ENCODE measurements at places on chromosomes 1 and 21. TPM values are rescaled to one million over a fixed set of nuclear protein-coding genes. Genes with fewer than 3 reads are reported as not detected.

DNA sequence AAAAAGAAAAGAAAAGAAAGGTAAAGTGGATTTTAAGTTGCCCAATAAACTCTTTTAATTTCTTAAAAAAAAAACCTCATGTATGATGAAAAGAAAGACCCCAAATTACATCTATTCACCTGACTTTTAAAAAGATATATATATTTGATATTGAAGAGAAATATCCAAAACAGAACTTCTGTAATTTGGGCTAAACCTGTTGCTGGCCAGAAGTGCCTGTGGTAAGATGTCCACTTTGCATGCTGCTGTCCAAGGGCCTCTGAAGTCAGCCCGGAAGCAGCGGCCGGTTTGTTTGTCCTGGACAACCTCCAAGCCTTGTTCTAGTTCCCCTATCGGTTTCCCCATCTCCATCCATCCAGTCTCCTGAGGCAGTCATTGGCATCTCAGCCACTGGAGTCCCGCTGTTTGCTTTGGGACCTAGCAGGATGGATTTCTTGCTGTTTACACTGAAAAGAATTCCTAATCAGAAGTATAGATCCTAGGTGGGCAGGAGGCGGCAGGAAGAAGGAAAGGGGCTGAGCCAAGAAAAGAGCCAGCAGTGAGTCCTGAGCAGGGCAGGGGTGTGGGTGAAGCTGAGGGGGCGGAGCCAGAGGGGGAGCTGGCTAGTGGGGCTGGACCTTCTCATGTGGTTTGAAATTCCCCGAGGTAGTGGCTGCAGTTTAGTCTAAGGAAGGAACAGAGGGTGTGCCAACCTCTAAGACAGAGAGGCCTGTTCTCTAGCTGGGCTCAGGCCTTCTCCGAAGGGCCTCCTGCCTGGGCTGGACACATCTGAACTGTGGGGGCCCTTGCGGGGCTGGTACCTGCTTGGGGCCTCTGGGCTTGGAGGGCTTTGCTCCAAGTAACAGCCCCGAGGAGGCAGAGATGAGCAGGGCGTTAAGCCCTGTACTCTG is 3.3 kb downstream of the NCMAP start:
- DNase-seq: peak; percentile 87

DNA sequence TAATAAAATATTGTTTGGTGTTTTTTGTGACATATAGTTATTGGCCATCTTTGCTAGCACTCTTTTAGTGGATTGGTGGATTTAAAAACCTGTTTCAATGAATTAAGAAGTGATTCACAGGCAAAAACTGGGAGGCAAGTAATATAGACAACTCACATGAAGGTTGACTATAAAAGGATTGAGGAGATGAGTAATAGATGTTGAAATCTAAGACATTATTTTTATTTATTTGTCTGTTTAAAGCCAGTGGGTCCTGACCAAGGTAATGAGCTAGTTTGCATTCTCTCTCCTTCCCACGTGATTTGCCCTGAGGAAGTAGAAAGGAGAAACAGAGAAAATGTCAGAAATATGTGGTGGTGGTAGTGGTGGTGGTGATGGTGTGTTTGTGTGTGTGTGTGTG is 351.5 kb upstream of the ZP4 start:
- DNase-seq: no peak

GRCh38 chr1:206590025-206590758 is 22.1 kb downstream of the EIF2D start:
- no peak for DNase-seq

Gene ADAMTSL4
- 20.0 TPM for total RNA-seq

DNA sequence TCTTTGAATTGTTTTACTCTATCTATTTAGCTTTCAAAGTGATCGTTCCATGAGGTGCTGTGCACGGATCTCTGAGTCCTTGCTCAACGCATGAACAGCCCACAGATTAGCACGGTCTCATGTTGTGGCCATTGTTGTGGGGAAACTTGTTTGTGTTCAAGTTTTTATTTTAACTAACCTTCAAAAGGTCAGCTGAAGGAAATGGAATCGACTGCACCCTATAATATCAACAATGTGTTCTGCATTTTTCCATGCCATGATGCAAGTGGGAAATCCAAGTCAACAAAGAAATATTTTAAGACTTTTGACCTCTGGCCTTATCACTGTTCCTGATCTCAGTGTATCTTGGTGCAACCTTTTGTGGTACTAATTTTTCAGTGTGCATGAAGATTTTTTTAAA is 6.1 kb downstream of the SH2D1B start:
- DNase-seq: no peak

DNA sequence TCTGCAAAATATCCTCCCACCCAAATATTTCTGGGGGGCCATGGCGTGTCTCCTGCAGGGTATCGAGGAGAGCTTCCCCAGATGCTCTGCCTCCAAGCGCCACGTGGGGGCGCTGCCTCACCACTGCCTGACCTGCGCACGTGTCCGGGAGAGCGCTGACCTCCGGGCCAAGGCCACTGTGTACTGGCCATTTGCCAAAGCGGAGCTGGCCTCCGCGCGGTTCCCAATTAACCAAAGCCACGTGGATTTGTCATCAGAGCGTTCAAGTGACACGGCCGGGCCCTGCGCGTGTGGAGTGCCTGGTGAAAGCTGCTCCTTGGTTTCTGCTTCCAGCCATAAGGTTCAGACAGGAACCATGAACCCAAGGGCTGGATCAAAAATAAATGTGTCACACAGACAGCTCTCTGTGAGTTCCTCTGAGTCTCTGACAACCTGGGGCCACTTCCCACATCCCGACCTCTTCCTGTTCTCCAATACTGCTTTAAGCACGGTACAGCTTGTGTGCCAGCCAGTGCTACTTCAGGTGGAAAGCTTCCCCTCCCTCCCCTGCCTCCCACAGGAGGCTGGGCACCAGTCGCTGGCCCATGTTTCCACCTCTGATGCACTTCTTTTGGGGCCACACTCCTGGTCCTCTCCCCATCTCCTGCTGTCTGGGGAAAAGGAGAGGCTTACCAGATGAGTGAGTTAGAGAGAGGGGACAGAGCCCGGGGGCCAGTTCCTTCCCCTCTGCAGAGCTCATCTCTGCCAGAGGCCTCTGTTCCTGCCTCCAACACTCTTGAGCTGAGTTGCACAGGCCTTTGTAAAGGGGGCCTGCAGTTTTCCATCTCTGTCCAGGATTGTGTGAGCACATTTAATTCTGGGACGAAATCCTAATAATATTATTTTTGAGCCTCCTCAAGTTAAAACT is 26.1 kb downstream of the ZP4 start:
- DNase-seq: peak; percentile 75

DNA sequence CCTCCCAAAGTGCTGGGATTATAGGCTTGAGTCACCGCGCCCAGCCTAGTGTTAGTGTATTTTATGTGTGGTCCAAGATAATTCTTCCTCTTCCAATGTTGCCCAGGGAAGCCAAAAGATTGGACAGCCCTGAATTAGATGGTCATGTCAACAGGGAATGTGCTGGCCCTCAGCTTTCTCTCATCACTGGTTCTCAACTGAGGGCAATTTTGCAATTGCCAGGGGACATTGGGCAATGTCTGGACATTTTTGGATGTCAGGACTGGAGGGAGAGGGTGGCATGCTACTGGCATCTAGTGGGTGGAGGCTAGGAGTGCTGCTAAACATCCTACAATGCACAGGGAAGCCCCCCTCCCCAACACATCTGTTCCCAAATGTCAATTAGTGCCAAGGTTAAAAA is 95.0 kb downstream of the LAMC2 start:
- DNase-seq: no peak

GRCh38 chr1:244802556-244803239 is 32.8 kb upstream of the COX20 start:
- no peak for DNase-seq

DNA sequence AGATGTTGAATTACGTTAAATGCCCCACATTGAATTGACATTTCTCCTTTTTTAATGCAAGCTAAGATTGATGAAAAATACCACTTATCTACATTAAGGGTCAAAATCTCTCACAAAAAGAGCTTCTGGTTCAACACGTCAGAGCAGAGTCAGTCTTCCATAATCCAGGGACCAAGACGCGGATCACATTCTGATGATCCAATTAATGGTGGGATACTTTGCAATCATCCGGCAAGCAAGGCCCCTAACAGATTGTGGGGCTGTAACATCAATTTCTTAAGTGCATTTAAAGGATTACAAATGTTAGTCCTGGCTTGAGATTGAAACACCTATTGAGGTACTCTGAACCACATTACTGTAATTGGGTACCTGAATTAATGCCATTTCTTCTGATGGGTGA is 120.2 kb upstream of the ESRRG start:
- DNase-seq: no peak

Gene CRYAA
- not detected for total RNA-seq

GRCh38 chr1:34825455-34826091 is 32.8 kb downstream of the GJA4 start:
- no peak for DNase-seq

DNA sequence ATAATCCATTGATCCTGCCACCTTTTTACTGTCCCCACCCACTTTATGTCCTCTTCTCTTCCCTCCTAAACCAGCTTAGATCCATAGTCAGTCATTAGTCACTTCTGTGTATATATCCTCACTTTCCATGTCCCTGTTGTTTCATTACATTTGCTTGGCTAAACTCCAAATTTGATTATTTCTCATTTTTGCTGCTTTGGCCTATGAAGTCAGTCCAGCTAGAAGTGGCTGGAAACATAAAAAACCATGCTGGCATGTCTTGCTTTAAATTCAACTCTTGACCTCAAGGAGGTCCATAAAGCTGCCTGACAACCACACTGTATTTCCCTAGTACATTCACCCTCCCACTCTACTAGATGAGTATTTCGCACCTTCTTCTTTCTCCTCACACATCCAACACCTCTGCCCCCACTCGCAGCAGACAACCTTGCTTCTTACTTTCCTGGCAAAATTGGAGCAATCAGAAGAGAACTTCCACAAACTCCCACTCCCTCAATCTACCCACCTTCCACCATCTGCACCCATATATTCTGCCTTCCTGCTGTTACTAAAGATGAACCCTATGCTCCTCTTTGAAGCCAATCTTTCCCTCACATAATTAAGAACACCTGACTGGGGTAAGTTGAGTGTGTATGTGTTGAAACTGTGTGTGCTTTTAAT is 72.1 kb downstream of the ZNF648 start:
- DNase-seq: no peak

DNA sequence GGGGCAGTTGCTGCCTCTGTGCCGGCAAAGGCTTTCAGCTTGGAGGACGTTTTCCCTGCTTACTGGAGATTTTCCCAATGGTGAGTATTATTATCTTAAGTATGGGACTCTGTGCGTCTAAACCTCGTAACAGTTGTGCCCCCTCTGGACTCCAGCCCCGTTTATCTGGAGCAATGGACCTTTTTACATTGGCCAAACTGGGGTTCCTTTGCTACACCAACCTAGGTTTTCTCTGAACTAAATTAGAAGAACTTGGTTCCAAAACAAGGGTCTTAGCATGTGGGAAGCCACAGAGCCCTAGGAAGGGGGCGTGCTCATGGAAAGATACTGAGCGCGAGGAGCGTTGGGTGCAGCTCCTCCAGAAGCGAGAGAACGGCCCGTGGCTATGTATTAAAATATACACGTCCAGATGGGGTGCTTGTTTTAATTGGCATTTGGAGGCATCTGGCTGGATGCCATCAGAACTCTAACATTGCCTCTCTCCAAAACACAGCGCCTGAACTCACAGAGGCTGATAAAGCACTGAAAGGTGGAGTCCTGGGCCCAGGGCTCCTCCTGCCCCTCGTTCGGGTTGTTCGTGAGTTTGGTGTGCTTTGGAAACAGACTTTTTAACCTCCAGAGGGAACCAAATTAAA is 28.4 kb downstream of the POFUT2 start:
- no peak for DNase-seq

DNA sequence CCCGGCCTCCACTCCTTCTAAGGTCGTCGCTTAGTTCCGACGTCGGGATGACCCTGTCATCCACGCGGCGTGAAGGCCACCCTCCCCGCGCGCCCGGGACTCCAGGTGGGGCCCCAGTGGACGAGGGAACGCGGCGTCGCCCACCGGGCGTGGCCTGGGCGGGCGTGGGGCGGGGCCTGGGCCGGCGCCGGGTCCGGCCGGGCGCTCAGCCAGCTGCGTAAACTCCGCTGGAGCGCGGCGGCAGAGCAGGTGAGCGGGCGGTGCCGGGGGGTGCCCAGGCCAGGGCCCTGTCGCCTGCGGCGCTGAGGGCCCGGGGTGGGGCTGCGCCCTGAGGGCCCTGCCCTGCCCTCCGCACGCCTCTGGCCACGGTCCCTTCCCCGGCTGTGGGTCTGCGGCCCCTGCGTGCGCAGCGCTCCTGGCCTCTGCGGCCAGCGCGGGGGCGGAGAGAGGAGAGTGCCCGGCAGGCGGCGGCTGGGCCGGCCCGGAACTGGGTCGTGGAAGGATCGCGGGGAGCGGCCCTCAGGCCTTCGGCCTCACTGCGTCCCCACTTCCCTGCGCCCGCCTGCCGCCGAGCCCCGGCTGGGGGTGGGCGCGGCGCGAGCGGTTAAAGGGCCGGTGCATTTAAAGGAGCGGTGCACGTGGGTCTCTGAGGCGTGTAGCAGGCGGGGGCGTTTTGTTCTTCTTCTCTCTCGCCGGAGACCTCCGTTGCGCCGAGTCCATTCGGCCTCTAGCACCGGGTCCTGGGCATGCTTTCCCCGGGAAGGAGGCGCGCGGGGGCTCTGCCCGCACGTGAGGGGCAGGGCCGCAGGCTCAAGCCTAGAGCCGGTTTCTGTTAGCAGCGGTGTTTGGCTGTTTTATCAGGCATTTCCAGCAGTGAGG is at the start of gene PSEN2:
PSEN2 (plus strand) TSS at position 216 of the 879 bp plus-strand sequence. CDS start 11,292 bp downstream, outside the sequence.
- DNase-seq: peak; percentile 81

- no peak for DNase-seq
Observed at GRCh38 chr1:117389779-117390178, 22.5 kb downstream of the MAN1A2 start.

Gene NBPF4
- not detected for total RNA-seq

Gene SLC9A1
- 29.8 TPM for total RNA-seq

Gene KPRP
- total RNA-seq: not detected

DNA sequence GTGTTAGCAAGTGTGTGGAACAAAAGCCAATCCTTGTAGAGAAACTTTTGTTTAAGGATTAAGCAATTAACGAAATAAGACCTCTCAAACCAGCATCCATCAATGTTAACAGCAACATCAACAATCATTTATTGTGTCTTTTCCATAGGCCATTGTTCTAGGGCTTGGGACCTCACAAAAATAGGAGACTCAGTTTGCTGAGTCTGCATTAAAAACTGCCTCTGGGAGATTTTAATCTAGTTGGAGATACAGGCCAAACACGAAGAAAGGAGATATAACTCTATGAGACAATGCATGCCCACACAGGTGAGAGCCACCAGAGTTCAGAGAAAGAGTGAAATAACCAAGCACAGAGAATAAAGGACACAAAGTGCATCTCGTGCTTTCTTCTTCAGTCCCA is 14.4 kb upstream of the SELP start:
- no peak for DNase-seq

DNA sequence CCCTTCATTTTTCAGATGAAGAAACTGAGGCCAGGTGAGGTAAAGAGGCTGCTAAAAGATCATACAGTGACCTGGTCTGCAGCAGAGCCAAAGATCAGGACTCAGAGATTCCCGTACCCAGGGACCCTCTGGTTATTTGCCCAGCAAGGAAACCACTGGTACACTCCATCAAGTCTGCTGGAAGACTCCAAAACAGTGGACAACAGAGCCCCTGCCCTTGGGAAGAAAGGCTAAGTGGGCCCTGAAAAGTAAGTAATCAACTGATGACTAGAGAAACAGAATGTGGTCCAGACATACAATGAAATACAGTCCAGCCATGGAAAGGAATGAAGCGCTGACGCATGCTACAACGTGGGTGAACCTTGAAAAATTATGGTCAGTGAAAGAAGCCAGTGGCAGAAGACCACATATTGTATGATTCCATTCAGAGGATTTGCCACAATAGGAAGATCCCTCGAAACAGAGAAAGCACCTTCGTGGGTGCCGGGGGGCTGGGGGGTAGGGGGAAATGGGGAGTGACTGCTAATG is 106.4 kb downstream of the ETS2 start:
- DNase-seq: no peak
